ENCODE measurements at places on chromosomes 5 and 9. TPM values are rescaled to one million over a fixed set of nuclear protein-coding genes. Genes with fewer than 3 reads are reported as not detected.

GRCh38 chr9:126160067-126160853 is 166.4 kb upstream of the MVB12B start:
- H3K36me3 ChIP-seq = no peaks in the 10 kb centered on the region
- DNase-seq = no peak
- H3K4me3 ChIP-seq = no peak overlapping the region

- no peak overlapping the region for H3K4me3 ChIP-seq
- no peak for DNase-seq
- H3K36me3 ChIP-seq = no peaks in the 10 kb centered on the region
- H3K27me3 ChIP-seq = no peaks in the 10 kb centered on the region
These were observed 208.9 kb downstream of the GOLPH3 start for GRCh38 chr5:31965227-31965626.

- H3K4me3 ChIP-seq = no peak overlapping the region
- H3K27ac ChIP-seq = no peak overlapping the region
- H3K36me3 ChIP-seq = no peaks in the 10 kb centered on the region
These were observed 326.4 kb upstream of the TARS1 start for GRCh38 chr5:33114361-33114760.

GRCh38 chr5:89534331-89534730 is 651.3 kb upstream of the MEF2C start:
- H3K4me3 ChIP-seq = no peak overlapping the region
- no peak for DNase-seq
- no peak overlapping the region for H3K27ac ChIP-seq
- no peaks in the 10 kb centered on the region for H3K4me1 ChIP-seq
- no peaks in the 10 kb centered on the region for H3K36me3 ChIP-seq
- no peaks in the 10 kb centered on the region for H3K27me3 ChIP-seq

GRCh38 chr5:1390861-1391600 is 46.1 kb upstream of the CLPTM1L start:
- no peak for DNase-seq
- H3K4me1 ChIP-seq = peaks cover 14% of the 10 kb centered on the region
- H3K4me3 ChIP-seq = no peak overlapping the region
- no peaks in the 10 kb centered on the region for H3K36me3 ChIP-seq

DNA sequence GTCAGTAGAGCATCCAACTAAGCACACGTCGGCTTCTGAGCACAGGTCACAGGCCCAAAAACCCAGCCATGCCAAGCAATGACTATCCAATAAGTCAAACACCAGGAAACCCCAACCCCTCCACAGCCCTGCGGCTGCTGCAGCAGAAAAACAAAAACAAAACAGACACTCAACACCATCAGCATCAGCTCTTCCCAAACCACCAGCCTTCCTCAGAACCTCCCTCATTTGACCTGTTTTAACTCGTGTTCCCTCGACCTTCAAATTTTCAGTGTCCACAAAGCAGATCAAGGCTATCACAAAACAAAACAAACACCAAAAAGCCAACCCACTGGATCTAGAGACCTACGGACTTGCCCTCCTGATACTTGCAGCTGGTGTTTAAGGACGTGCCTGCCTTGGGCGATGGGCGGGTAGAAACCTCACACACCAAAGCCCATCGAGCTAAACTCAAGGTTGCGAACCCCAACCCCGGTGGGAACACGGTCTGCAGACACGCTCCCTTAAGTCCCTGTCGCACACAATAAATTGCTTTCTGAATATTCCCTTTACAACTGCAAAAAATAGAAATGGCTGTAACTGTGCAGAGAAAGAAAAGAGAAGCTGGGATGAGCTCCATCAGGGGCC is 247.1 kb upstream of the ANKRD55 start:
- H3K27ac ChIP-seq = peak overlapping the region; percentile 80
- H3K36me3 ChIP-seq = no peaks in the 10 kb centered on the region
- peak; percentile 22 for DNase-seq
- no peaks in the 10 kb centered on the region for H3K27me3 ChIP-seq
- peaks cover 57% of the 10 kb centered on the region for H3K4me1 ChIP-seq

DNA sequence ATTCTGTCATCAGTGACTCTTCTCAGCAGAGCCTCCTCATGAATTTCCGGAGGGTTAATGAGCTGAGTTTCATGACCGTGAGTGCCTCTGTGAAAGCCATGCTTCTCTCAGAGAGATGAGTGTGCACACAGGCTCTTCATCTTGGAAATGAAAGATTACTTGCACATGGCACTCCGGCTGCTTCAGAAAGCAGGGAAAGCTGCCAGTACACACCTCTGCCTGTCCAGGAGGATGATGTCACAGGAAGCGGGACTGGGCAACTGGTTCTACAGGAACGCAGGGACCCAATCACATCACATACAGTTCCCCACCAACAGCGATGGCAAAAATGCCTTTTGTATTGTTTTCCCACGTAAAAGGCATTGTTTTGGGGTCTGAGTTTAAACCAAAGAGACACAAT is 286.0 kb upstream of the DAP start:
- no peak overlapping the region for H3K4me3 ChIP-seq
- DNase-seq = no peak
- no peaks in the 10 kb centered on the region for H3K27me3 ChIP-seq
- no peaks in the 10 kb centered on the region for H3K4me1 ChIP-seq
- no peak overlapping the region for H3K27ac ChIP-seq

DNA sequence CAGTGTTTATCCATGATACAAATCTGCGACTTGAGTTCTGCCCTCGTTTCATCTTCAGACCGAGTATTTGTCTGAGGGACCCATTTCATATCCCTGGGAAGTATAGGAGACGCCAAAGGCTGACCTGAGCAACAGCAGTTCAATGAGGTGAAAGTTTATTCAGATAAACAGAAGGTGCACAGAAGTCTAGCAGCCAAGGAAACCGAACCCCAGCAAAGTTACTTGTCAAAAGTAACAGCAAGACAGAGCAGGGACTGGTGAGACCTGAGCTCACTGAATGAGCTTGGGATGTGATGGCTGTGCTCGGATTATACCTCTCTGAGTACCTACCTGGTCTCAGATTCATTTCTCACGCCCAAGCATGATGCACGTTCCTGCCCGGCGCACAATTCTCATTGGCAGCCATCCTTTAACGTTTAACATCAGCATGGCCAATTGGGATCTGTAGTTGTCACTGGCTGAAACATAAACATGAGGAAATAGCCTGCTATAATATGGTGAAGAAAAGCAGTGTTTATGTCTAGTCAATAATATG is 599 bp downstream of the LYRM7 start:
- no peaks in the 10 kb centered on the region for H3K36me3 ChIP-seq
- H3K4me1 ChIP-seq = peaks cover 16% of the 10 kb centered on the region
- peak; percentile 27 for DNase-seq
- H3K27me3 ChIP-seq = no peaks in the 10 kb centered on the region

GRCh38 chr9:101247297-101247696 is 137.5 kb downstream of the BAAT start:
- no peak overlapping the region for H3K27ac ChIP-seq
- H3K27me3 ChIP-seq = no peaks in the 10 kb centered on the region
- DNase-seq = no peak
- no peaks in the 10 kb centered on the region for H3K36me3 ChIP-seq
- no peaks in the 10 kb centered on the region for H3K4me1 ChIP-seq
- H3K4me3 ChIP-seq = no peak overlapping the region

GRCh38 chr9:130212543-130213297 is 40.5 kb downstream of the NCS1 start:
- H3K36me3 ChIP-seq = no peaks in the 10 kb centered on the region
- no peak overlapping the region for H3K27ac ChIP-seq
- no peak overlapping the region for H3K4me3 ChIP-seq
- no peak for DNase-seq
- no peaks in the 10 kb centered on the region for H3K27me3 ChIP-seq
- H3K4me1 ChIP-seq = no peaks in the 10 kb centered on the region

GRCh38 chr5:8721536-8721935 is 824.3 kb downstream of the SEMA5A start:
- H3K27me3 ChIP-seq = no peaks in the 10 kb centered on the region
- no peak for DNase-seq
- H3K4me3 ChIP-seq = no peak overlapping the region
- no peaks in the 10 kb centered on the region for H3K4me1 ChIP-seq

DNA sequence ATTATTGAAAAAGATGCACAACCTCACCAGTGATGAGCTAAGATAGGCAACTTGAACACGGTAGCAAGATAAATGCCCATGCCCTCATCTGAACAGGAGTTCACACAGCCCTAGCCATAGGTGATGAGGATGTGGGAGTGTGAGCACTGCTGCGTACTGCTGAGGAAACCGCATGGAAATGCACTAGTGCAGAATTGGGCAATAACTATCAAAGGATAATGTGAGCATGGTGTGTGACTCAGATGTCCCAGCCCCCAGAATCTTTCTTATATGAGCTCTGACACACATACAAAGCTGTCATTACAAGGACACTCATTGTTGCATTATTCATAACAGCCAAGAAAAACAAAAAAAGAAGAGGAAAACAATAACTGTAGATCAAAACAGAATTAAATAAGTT is 521.2 kb downstream of the IRX1 start:
- H3K27ac ChIP-seq = no peak overlapping the region
- no peaks in the 10 kb centered on the region for H3K36me3 ChIP-seq
- H3K4me1 ChIP-seq = no peaks in the 10 kb centered on the region
- H3K27me3 ChIP-seq = no peaks in the 10 kb centered on the region
- DNase-seq = no peak
- H3K4me3 ChIP-seq = no peak overlapping the region

GRCh38 chr5:20248118-20248517 is 260.1 kb upstream of the CDH18 start:
- H3K4me1 ChIP-seq = no peaks in the 10 kb centered on the region
- H3K36me3 ChIP-seq = no peaks in the 10 kb centered on the region
- no peaks in the 10 kb centered on the region for H3K27me3 ChIP-seq
- H3K27ac ChIP-seq = no peak overlapping the region
- H3K4me3 ChIP-seq = no peak overlapping the region

TMCO6 gene
- 21.1 TPM for total RNA-seq

SUSD3 gene
- 35.6 TPM for total RNA-seq

LHX2 gene
- 0.14 TPM for total RNA-seq

GDA gene
- not detected for total RNA-seq

CCDC187 gene
- not detected for total RNA-seq

IFNA5 gene
- total RNA-seq = not detected

MLLT3 gene
- 59.2 TPM for total RNA-seq

KIAA0825 gene
- total RNA-seq = 1.5 TPM

BHMT2 gene
- total RNA-seq = not detected

SPOUT1 gene
- 27.6 TPM for total RNA-seq

Measured in CD4-positive, alpha-beta T cell (primary cell).